ENCODE measurements at places on chromosomes 6 and 20. TPM values are rescaled to one million over a fixed set of nuclear protein-coding genes. Genes with fewer than 3 reads are reported as not detected.

SPDEF gene
- 47.9 TPM for total RNA-seq

DBNDD2 gene
- total RNA-seq = 58.2 TPM

HDGFL1 gene
- total RNA-seq = not detected

SLC52A3 gene
- 3.3 TPM for total RNA-seq

- DNase-seq = no peak
Observed at GRCh38 chr6:121504227-121504626, 68.8 kb downstream of the GJA1 start.

DNA sequence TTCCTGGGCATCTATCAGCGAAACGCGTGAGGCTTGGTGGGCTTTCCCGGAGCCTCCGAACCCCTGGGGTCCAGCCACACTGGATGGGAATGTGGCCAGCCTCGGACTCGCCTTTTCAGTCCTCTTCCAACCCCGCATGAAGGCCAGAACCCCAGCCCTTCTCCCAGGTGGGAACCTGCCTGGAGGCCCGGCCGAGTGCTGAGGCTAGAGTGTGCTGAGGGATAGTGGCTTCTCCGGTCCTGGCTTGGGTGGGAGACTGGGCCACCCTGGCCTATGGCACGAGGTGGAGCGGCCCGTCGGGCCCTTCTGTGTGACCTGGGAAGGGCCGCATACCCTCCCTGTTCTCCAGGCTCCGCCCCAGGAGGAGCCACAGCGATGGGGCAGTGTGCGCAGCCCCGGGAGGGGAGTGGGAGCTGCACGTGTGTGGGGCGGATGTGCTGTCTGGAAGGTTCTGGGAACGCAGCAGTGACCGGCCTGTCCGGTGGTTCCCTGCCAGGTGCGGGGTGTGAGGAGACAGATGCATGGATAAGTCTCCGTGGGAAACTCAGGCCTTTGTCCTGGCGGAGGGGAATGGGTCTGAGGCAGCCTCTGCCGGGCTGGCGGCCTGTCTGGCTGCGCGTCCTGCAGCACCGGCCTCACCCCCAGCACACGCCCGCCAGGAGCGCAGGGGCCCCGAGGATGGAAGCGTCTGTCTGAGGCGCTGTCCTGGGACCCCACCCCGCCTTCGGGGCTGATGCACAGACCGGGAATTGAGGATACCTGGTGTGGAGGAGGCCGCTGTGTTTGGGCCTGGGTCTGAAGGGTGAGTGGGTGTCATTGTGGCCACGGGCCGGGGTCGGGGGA, 1.1 kb upstream of the BHLHE23 start:
- DNase-seq = no peak

- DNase-seq = no peak
Observed at GRCh38 chr6:12572896-12573827, 143.4 kb upstream of the PHACTR1 start.

YTHDF1 gene
- 28.1 TPM for total RNA-seq

ARMH2 gene
- total RNA-seq = not detected

- no peak for DNase-seq
Observed at GRCh38 chr6:109344226-109344625, 38.0 kb downstream of the CD164 start.

DNA sequence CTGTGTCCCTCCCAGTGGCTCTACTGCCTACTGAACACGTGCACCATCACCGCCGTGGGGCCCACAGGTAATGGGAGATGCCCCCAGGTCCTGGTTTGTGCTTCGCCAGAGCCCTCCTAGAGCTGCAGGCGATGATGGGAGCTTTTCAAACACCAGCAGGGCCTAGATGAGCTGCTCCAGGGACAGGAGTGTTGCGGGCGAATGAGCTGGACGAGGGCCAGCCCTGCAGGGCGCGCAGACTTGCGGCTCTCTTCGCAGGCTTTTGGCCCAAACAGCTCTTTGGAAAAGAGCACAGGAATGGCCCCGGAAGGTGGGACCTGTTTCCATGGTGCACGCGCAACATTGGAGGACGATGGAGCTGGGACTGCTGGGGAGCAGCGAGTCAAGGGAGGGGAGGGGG, 409.3 kb upstream of the SULF2 start:
- no peak for DNase-seq

SYNCRIP gene
- total RNA-seq = 51.6 TPM

SIGLEC1 gene
- 2.9 TPM for total RNA-seq

TCF15 gene
- not detected for total RNA-seq

- DNase-seq = no peak
Observed at GRCh38 chr6:19268117-19268516, 569.1 kb upstream of the ID4 start.

DNA sequence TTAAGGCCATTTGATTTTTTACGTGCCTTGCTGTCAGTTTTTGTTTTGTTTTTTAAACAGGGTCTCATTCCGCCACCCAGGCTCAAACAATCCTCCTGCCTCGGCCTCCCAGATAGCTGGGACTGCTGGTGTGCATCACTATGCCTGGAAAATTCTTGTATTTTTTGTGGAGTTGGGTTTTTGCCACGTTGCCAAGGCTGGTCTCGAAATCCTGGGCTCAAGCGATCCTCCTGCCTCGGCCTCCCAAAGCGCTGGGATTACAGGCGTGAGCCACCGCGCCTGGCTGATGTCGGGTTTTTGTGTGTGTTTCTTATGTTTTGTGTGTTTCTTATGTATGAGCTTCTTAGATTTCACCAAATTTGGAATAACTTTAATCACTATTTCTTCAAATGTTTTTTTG, 104.8 kb downstream of the TAF4 start:
- peak; percentile 42 for DNase-seq

- no peak for DNase-seq
Observed at GRCh38 chr6:56293781-56294180, 46.4 kb upstream of the COL21A1 start.
